ENCODE measurements at places on chromosomes 3 and 15.

- peak; percentile 31 for DNase-seq
Observed at GRCh38 chr15:66285533-66286280, 7.7 kb upstream of the DIS3L start.

DNA sequence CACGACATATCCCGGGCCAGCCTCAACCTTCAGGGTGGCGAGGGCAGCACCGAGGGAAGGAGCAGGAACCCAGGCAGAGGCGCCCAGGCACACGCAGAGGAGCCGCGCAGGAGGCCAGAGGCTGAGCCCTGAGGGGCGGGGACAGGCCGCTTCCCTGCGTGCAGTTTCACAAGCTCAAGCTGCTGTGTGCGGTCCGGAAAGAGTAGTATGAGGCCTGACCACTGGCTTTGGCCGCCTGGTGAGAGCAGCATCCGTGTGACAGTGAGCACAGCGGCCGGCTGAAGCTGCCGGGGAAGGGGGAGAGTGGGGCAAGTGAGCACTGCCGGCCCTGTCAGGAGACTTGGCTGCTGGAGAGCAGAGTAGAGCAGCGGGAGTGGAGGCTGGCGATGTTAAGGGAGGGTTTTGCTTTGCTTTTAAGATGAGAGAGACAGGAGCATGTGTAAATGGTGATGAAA lies 8.7 kb downstream of the ZDHHC19 start:
- DNase-seq = no peak

DNA sequence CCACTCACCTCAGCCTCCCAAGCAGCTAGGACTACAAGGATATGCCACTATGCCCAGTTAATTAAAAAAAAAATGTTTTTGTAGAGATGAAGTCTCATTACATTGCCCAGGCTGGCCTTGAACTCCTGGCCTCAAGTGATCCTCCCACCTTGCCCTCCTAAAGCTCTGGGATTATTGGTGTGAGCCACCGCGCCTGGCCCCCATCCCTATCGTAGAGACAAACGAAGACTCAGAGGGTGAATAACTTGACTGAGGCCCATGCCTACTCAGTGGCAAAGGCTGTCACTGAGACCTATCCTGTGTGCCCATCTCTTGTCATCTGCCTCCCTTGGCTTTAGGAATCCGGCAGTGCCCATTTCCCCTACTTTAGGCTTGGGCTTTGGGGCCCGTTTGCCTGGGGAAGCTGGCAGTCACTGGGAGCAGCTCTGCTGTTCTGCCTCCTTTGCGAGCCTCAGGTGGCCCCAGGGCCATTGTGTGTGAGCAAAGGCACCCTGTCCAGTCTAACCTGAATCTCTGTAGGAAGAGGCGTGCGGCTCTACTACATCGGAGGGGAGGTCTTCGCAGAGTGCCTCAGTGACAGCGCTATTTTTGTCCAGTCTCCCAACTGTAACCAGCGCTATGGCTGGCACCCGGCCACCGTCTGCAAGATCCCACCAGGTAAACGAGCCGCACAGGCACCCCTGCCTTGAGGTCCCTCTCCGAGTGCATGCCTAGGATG lies 70.1 kb downstream of the AAGAB start:
- no peak for DNase-seq

- no peak for DNase-seq
Observed at GRCh38 chr3:139312416-139312815, 31.4 kb upstream of the MRPS22 start.

- DNase-seq = no peak
Observed at GRCh38 chr3:110811050-110811449, 260.6 kb upstream of the NECTIN3 start.

GRCh38 chr3:10928407-10928960 lies 64.1 kb upstream of the SLC6A1 start:
- no peak for DNase-seq

GRCh38 chr3:52397676-52398399 lies 47.1 kb downstream of the SEMA3G start:
- no peak for DNase-seq

- DNase-seq = no peak
Observed at GRCh38 chr3:53790470-53790869, 55.7 kb downstream of the CHDH start.

- no peak for DNase-seq
Observed at GRCh38 chr3:140636406-140637138, 41.3 kb upstream of the TRIM42 start.

DNA sequence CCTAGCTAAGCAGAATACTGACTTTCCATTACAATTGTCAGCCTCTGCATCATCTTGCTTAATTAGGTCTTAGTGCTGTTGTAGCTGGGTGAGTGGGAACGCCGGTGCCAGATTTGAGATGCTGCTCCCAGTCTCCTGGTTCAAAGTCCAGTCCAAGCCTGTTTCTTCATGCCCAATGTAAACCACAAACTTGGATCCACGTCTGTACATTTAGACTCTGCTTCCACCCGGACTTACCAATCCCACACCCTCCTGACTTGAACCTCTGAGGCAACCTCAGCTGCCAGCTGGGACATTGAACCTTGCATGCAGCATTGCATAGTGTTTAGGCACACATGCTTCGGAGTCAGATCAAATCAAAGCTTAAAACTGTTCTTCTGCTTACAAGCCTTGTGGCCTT lies 43.0 kb downstream of the BCL2L10 start:
- DNase-seq = no peak

- DNase-seq = no peak
Observed at GRCh38 chr15:62469874-62470688, 305.0 kb upstream of the C2CD4B start.

GRCh38 chr3:172464306-172464705 lies 16.1 kb upstream of the GHSR start:
- no peak for DNase-seq

DNA sequence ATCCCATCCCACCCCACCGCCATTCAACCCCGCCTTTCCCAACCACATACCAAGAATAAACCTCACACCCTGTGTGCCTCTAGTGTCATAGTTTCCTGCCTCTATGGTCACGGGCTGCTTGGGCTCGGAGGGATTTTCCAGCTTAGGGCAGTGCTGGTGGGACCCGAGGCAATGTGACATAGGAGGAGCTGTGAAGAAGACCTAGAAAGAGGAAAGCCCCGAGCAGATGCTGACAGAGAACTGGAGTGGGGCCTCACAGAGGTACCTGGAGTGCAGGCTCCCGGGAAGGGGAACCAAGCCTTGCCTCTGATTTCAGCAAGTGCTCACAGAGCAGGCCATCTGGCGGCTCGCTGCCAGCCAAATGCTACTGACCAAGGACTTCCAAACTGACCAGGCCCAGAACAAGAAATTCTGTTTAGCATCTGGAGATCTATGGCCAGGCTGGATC lies 27.5 kb downstream of the BHLHE40 start:
- no peak for DNase-seq

- DNase-seq = no peak
Observed at GRCh38 chr15:68348081-68348480, 70.5 kb downstream of the FEM1B start.

DNA sequence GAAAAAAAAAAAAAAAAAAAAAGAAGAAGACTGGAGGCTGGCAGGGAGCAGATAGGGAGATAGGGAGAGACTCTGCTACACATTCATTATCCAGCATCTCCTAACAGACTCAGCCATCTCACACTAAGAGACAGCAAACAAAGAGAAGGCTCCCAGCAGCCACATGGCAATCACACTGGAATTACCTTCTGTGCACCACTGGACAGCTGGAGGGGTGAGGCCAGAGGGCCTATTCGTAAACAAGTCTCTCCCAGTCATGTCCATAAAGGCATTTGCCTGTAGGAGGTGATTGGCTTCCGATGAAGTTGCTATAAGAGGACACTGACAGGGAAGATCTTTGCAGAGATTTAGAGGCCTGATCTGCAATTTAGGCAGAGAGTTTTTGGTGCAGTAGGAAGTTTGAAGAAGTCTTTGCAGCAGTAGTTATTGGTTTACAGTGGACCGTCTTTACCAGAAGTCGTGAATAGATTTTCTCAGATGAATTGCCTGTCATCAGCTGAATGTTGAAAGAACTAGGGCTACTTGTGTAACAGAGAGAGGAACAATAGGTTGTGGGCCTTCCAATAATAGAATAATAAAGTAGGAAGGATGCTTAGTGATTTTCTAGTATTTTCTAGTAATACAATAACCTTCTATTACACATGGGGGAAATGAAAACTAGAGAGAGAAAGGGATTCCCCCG lies 89.7 kb downstream of the TP63 start:
- no peak for DNase-seq

DNA sequence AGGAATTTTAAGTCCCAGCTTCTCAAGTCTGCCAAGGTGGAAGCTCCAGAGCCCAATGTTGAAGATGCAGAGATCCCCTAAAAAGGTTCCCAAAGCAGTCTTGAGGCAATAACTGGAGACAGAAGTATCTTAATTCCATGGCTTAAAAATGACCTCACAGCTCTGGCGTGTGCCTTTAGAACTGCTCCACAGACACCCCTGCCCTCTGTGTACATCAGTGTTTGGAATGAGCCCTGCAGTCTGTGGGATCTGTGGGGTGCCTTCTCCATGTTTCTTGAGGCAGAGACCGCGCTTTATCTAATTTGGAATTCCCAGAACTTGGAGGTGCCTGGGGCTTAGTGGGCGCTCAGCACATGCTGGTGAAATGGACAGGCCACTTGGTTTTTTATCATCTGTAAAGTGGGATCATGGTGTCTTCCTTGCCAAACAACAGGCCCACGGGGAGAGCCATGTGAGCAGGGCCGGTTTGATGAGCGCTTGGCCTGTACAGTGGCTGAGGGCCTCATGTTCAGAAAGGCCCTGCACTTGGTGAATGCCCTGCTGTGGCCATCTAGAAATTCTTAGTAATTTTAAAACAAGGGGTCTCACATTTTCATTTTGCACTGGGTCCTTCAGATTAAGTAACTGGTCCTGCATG lies 7.1 kb downstream of the ITGA11 start:
- DNase-seq = no peak

GRCh38 chr3:142566096-142566495 lies 12.4 kb downstream of the ATR start:
- DNase-seq = no peak

DNA sequence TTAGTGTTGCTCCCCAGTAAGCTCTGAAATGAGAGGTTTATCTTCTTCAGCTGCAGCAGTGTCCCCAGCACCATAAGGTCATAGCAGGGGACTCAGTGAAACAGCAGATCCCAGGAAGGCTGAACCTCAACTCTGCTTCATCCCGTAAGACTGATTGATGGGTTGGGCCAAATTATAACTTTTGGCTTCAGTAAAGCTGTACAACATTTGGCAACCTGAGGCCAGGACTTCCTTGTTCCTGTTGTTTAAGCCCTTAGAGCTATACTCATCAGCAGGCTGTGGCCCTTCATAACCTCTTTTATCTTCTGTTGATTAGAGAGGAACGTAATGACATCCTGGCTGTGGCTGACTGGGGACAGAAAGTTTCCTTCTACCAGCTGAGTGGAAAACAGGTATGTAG lies 29.0 kb downstream of the IFT122 start:
- no peak for DNase-seq

GRCh38 chr15:55872471-55872870 lies 120.9 kb downstream of the NEDD4 start:
- DNase-seq = no peak

DNA sequence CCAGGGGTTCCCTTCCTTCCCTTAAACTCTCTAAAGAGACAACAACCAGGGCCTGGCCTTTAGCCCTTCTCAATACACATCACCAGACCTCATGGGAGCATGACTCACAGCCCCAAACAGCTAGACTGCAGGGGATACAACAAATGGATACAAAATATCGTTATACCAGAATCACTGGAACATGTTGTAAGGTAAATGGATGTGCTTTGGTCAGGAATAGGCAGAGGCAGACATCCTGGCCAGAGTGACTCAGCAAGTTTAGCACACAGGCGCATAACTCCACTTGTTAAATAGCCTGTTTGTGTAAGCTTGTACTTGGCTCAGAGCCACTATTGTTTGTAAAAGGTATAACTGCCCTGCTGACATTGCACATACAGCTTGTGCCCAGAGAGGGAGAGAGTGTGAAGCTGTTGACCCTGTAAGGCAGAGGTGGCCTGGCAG lies 18.3 kb downstream of the TMED3 start:
- DNase-seq = no peak

- no peak for DNase-seq
Observed at GRCh38 chr3:152255290-152255689, 13.4 kb upstream of the MBNL1 start.

GRCh38 chr3:40079203-40079846 lies 230.2 kb upstream of the EIF1B start:
- DNase-seq = no peak

DNA sequence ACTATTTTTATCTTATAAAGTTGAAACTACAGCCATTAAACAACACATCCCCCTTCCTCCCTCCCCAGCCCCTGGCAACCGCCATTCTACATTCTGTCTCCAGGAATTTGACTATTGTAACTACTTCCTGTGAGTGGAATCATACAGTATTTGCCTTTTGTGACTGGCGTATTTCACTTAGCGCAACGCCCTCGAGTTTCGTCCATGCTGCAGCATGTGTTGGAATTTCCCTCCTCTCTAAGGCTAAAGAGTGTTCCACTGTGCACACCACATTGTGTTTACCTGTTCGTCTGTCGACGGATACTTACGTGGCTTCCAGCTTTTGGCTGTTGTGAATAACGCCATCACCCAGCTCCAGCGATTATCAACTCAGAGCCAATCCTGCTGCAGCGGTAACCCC lies 52.0 kb upstream of the DLG1 start:
- no peak for DNase-seq

DNA sequence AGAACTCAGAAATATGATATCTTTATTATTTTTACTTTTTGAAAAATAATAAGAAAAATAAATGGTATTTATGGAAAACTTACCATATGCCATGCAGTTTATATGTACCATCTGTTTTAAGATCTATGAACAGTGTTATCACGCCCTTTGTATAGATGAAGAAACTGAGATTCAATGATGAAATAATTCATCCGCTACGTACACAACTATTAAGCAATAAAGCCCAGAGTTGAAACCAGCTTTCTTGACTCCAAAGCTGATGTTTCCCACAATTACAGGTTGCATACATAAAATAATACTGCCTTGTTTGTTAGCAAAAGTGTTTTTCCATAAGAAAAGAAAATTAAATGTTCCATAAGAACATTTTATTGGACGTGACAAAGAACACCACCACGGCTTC lies 67.2 kb upstream of the BCL6 start:
- DNase-seq = no peak

GRCh38 chr3:122964811-122965210 lies 62.8 kb downstream of the SEMA5B start:
- no peak for DNase-seq

- no peak for DNase-seq
Observed at GRCh38 chr3:189589179-189589569, 42.0 kb upstream of the TP63 start.

GRCh38 chr3:125684199-125684598 lies 88.9 kb upstream of the OSBPL11 start:
- peak; percentile 29 for DNase-seq

DNA sequence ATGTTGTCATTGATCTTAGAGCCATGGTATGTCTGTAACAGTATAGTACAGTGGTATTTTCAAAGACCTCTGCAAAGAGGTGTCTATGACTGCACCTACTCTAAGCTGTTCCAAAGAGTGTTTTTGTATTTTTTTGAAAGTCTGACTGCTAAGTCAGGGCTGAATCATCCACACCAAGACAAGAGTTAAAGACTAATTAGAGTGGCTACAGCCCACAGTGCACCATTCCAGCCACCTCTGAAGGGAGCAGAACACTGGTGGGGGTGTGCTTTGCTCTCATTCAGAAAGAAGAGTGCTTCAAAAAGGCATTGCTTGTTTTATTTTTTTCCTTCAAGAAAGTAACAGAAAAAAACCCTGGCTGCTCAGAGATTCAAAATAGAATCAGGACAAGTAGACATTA lies 301.4 kb downstream of the GABRG3 start:
- no peak for DNase-seq

- no peak for DNase-seq
Observed at GRCh38 chr3:131349946-131350347, 31.6 kb upstream of the NUDT16 start.

GRCh38 chr15:69468241-69469121 lies 15.9 kb downstream of the RPLP1 start:
- DNase-seq = no peak
